ENCODE measurements at places on chromosomes 13 and 19. TPM values are rescaled to one million over a fixed set of nuclear protein-coding genes. Genes with fewer than 3 reads are reported as not detected.

Gene F10
- total RNA-seq: 4.0 TPM

Gene FCAR
- not detected for total RNA-seq

Gene CYP4F2
- total RNA-seq: 1.1 TPM

Gene PLPPR3
- total RNA-seq: 0.27 TPM

Gene PRTN3
- 2.7 TPM for total RNA-seq

Gene IZUMO2
- total RNA-seq: not detected

Gene SIGLEC11
- total RNA-seq: not detected

Gene KIRREL2
- total RNA-seq: 1.3 TPM

Gene LATS2
- 18.8 TPM for total RNA-seq

Gene PSG5
- total RNA-seq: not detected

Gene FREM2
- total RNA-seq: 0.05 TPM

Gene VSTM1
- not detected for total RNA-seq

Gene TTC9B
- 1.7 TPM for total RNA-seq

Gene CAPN12
- total RNA-seq: 8.8 TPM

Gene PGLYRP2
- total RNA-seq: not detected

Gene CEACAM1
- 1.2 TPM for total RNA-seq

Gene GSX1
- not detected for total RNA-seq
